ENCODE measurements at places on chromosomes 16 and 17.

DNA sequence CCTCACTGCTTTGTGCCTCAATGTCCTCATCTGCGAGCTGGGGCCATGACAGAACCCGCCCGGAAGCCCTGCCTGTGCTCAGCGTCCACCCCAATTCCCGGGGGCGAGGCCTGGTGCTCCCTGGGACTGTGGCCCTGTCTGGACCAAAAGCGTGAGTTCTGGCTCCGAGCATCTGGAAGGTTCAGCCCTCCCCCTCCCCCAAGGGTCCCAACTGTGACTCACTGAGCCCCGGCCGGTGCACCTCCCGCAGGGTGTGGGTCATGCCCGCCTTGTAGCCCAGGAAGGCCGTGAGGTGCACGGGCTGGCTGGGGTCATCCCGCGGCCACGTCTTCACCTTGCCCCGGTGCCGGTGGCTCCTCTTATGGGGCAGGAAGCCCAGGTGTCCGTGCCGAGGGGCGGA lies 755 bp downstream of the RPL3L start:
- DNase-seq, result no peak

DNA sequence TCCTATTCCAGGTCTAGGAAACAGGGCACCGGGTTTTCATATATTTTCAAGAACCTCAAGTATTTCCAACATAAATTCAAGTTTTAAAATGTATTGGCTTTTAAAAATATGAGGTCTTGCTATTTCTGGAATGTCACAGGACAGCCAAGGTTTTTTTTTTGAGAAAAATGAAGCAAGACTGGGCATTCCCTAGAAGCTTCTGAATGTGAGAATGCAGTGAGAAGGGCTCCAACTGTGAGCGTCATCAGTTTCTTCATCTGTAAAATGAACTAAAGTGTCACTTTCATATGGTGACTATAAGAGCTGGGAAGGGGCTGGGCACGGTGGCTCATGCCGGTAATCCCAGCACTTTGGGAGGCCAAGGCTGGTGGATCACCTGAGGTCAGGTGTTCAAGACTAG lies 455.8 kb upstream of the MAF start:
- no peak for DNase-seq

DNA sequence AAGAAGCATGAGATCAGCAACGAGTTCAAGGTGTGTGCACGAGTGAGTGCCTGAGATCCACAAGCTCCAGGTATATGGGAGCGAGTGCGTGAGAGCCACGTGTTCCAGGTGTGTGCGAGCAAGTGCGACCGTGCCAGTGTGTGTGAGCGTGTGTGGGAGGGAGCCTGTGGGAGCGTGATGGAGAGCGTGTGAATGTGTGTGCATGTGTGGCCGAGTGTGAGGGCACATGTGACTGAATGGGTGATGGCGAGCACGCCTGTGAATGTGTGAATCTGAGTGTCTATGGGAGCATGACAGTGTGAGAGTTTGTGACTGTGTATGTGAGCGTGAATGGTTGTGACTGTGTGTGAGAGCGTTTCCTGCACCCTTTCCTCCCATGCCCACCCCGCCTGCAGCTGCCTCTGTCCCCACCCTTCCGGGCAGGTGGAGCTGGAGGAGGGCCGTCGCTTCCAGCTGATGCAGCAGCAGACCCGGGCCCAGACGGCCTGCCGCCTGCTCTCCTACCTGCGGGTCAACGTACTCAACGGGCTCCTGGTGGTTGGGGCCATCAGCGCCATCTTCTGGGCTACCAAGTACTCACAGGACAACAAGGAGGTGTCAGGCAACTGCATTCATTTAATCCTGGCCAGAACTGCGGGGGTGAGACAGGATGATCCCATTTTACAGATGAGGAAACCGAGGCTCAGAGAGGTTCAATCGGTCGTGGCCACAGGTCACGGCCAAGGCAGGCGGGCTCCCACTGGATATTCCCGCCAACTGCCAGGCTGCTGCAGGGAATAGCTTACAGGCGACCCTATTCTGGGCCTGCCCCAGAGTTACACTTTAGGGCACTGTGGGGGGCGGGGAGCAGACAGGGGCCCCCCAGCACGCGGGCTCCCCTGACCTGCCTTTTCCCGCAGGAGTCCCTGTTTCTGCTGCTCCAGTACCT lies 3.7 kb downstream of the TMC8 start:
- no peak for DNase-seq

GRCh38 chr16:86458149-86458777 lies 52.1 kb upstream of the FOXF1 start:
- DNase-seq, result no peak

- DNase-seq, result no peak
Observed at GRCh38 chr16:58467905-58468304, 32.0 kb upstream of the NDRG4 start.

All from C1 segment of cervical spinal cord (tissue), 14 donors.